ENCODE measurements at places on chromosomes 4 and X.

- no peak for DNase-seq
Measured at GRCh38 chrX:23365541-23365940, 30.9 kb downstream of the PTCHD1 start.

GRCh38 chr4:182513587-182514291 lies 270.5 kb downstream of the TENM3 start:
- DNase-seq: no peak

GRCh38 chrX:10083809-10084208 lies 73.0 kb upstream of the CLCN4 start:
- no peak for DNase-seq

- peak; percentile 86 for DNase-seq
Measured at GRCh38 chr4:39638354-39639239, at the start of gene SMIM14. Gene SMIM14 (minus strand): TSS chr4:39638865. CDS start chr4:39605145, 33,720 bp downstream.

DNA sequence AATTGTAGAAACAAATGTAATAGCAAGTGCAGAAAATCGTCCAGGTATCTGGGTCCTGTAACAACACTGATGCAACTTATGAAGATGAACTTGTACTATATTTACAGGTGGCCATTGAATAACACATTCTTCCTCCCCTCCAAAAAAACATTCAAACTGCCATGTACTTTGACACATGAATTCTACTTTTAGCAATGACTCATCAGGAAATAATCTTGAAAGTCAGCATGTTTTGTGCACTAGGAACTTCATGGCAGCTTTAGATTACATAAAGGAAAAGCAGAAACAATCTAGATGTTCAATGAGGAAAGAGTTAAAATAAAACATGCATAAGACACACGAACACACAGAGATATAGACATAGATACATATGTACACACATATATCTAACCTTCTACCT lies 2.5 kb downstream of the PABPC1L2A start:
- DNase-seq: no peak

GRCh38 chr4:152374606-152375285 lies 161.1 kb downstream of the FBXW7 start:
- no peak for DNase-seq

Data from stimulated activated CD8-positive, alpha-beta memory T cell treated with anti-CD3 and anti-CD28 coated beads, Interleukin-4, amount 100 ng/mL, for 4 hours (primary cell).